ENCODE measurements at places on chromosomes 4 and X. TPM values are rescaled to one million over a fixed set of nuclear protein-coding genes. Genes with fewer than 3 reads are reported as not detected.

The FHIP1A gene
- total RNA-seq, result 12.9 TPM

- DNase-seq, result no peak
Observed at GRCh38 chrX:132364313-132364712, 124.5 kb downstream of the MBNL3 start.

DNA sequence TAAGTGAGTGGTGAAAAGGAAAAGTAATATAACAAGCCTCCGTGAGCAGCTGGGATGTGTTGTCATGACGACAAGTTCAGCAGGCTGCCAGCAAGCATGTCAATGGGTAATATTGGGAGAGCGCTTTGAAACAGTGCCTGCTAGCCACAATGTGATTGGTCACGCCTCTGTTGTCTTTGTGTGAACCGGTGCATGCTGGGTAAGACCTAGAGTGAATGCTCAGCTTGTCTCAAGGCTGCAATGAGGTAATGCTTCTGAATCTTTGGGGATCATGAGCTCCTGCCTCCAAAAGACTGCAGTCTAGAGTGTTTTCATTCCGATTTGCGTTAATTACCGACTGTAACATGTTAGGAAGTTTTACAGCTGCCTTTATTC is 54.9 kb downstream of the STOX2 start:
- DNase-seq, result peak; percentile 65

DNA sequence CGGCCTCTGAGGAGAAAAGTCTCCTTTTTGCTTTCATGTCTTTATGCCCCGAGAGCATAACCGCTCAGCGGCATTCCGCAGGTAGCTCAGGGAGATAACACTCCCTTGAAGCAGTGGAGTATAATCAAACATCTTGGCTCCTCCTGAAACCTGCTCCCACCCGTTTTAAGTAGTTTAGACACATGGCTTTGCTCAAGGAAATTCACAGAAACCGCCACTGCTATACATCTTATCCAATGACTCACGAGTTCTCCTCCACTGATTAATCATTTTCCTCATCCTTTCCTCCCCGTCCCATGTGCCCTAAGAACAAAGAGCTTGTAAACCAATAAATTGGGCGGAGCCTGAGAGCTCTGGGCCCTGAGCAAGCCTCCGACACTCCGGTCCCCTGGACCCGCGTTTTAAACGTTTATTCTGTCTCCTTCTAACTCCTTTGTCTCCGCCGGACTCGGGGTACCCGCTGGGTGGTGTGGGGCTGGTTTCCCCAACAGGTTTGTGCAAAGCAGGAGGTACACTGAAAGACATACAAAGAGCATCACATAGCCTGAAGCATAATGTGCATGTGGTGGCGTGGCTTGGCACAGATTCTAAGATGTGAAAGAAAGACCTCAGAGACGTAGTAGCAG is 401.2 kb downstream of the TLL1 start:
- no peak for DNase-seq

GRCh38 chr4:821181-821591 is 4.7 kb downstream of the CPLX1 start:
- DNase-seq, result no peak

Measured in stomach (tissue), 19 donors.